IMR-90 (cell line): ENCODE measurements at places on chromosomes 16 and 17. TPM values are rescaled to one million over a fixed set of nuclear protein-coding genes. Genes with fewer than 3 reads are reported as not detected.

GRCh38 chr17:65324611-65325342, 187.6 kb downstream of the RGS9 start:
- no peak overlapping the region for H3K4me3 ChIP-seq
- H3K27ac ChIP-seq = no peak overlapping the region
- no peaks in the 10 kb centered on the region for H3K4me1 ChIP-seq

OTOP2 gene
- polyA plus RNA-seq = not detected in 2 replicates

DNA sequence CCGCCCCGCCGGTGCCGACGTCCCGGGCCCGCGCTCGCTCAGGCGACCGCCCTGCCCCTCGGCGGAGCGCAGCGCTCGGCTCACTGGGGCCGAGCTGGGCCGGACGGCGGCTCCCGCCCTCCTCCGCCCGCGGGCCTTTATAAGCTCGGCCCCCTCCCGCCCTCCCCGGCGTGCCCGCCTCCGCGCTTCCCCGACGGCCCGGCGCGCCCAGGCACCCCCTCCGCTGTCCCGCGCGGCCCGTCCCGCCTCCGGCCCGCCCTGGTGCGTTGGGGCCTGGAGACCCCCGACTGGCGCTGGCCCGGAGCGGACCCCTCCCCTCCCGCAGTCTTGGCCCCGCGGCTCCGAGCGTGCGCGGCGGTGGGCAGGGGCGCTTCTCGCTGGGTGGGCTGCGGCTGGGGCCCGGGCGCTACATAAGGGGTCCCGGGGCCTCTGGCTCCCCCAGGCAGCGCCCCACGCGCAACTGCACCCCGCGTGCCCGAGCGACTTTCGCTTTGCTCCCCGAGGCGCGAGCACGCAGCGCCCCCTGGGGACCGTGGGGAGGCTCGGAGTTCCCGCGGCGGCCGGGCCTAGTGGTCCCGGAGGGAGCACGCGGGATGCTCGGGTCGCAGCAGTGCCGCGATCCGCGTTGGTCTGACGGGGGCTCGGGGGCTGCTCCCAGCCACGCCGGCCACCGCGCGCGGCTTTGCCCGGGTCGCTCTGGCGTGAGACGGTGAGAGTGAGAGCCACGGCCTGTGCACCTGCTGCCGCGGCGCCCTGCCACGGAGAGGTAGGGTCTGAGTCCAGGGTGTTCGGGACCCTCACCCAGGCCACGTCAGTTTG, at the start of gene PIEZO1:
Gene PIEZO1 (minus strand): TSS at position 115 of the 819 bp plus-strand sequence. CDS start 256 bp downstream, outside the sequence.
- peak within 1 kb of the TSS; percentile 82 for H3K27ac ChIP-seq
- peak within 1 kb of the TSS; percentile 92 for H3K4me3 ChIP-seq
- H3K27me3 ChIP-seq = no peaks in the 10 kb centered on the region
- H3K36me3 ChIP-seq = no peaks in the 10 kb centered on the region

GRCh38 chr16:30185683-30186421, 2.5 kb downstream of the CORO1A start:
- no peak overlapping the region for H3K4me3 ChIP-seq
- H3K27me3 ChIP-seq = no peaks in the 10 kb centered on the region
- DNase-seq = no peak

CEP20 gene
- 19.8 and 28.8 TPM in 2 replicates for polyA plus RNA-seq

BCO1 gene
- not detected in 2 replicates for polyA plus RNA-seq

DNA sequence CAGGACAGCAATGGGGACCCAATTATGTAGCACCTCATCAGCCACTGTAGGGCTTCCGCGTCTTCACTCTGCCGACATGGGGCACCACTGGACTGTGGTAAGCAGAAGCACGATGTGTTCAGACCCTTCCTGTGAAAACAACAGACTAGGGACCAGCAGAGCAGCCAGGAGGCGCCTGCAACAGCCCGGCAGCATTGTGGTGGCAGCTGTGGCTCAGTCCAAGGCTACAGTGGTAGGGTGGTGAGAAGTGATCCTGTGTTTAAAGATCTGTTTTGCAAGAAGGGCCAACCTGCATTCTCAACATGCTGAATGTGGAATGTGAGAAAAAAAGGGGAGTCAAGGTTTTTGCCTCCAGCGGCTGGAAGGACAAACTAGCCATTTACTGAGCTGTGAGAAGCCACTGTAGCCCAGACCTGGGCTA, 80.8 kb downstream of the GAS7 start:
- H3K27ac ChIP-seq = no peak overlapping the region
- H3K36me3 ChIP-seq = no peaks in the 10 kb centered on the region
- H3K4me1 ChIP-seq = peaks cover 32% of the 10 kb centered on the region
- H3K27me3 ChIP-seq = no peaks in the 10 kb centered on the region
- peak; percentile 26 for DNase-seq

DNA sequence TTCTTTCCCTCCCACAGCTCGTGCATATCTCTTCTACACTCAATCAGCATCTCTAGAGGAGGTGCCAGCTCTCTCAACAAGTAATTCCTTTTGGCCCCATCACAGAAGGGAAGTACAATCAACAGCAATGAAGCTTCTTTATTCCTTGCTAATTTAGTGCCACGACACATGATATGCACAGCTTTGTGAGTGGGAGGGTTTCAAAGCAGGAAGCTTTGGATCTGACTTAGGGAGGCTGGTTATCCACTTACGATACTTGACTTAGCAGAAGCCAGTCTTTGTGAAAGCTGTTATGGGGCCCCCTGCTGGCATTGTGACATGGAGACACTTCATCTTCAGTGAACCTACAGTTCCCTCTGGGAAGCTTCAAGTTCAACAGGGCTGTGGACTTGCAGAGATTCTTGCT, 81.0 kb downstream of the TMEM100 start:
- DNase-seq = peak; percentile 63
- no peaks in the 10 kb centered on the region for H3K4me1 ChIP-seq
- H3K27me3 ChIP-seq = peaks cover 4% of the 10 kb centered on the region
- H3K4me3 ChIP-seq = no peak overlapping the region
- H3K27ac ChIP-seq = no peak overlapping the region

- H3K36me3 ChIP-seq = no peaks in the 10 kb centered on the region
- H3K27me3 ChIP-seq = peaks cover 4% of the 10 kb centered on the region
- H3K4me3 ChIP-seq = no peak overlapping the region
- no peak overlapping the region for H3K27ac ChIP-seq
Observed at GRCh38 chr16:68834550-68834949, 8.8 kb upstream of the TANGO6 start.

GRCh38 chr17:7294614-7295153, at the start of gene YBX2:
TSS of gene YBX2 (minus strand) at chr17:7294639. CDS start at chr17:7294500, 139 bp downstream.
- no peak within 1 kb of the TSS for H3K27ac ChIP-seq
- DNase-seq = peak; percentile 7
- peaks cover 3% of the 10 kb centered on the region for H3K4me1 ChIP-seq
- H3K36me3 ChIP-seq = no peaks in the 10 kb centered on the region
- peaks cover 55% of the 10 kb centered on the region for H3K27me3 ChIP-seq
- H3K4me3 ChIP-seq = peak within 1 kb of the TSS; percentile 31

- peak; percentile 56 for DNase-seq
- H3K27ac ChIP-seq = no peak overlapping the region
- no peaks in the 10 kb centered on the region; the same call in 1 of the 2 replicates for H3K4me1 ChIP-seq
- H3K27me3 ChIP-seq = peaks cover 8% of the 10 kb centered on the region; the same call in 1 of the 2 replicates
- H3K36me3 ChIP-seq = no peaks in the 10 kb centered on the region
Observed at GRCh38 chr16:88907768-88908167, 41.3 kb upstream of the PABPN1L start.

- H3K27me3 ChIP-seq = no peaks in the 10 kb centered on the region
- no peaks in the 10 kb centered on the region for H3K4me1 ChIP-seq
- peaks cover 15% of the 10 kb centered on the region for H3K36me3 ChIP-seq
- H3K27ac ChIP-seq = no peak overlapping the region
- H3K4me3 ChIP-seq = no peak overlapping the region
- DNase-seq = no peak
Observed at GRCh38 chr16:47426806-47427205, 34.1 kb downstream of the ITFG1 start.

SP6 gene
- 0.31 and 0.32 TPM in 2 replicates for polyA plus RNA-seq

DNA sequence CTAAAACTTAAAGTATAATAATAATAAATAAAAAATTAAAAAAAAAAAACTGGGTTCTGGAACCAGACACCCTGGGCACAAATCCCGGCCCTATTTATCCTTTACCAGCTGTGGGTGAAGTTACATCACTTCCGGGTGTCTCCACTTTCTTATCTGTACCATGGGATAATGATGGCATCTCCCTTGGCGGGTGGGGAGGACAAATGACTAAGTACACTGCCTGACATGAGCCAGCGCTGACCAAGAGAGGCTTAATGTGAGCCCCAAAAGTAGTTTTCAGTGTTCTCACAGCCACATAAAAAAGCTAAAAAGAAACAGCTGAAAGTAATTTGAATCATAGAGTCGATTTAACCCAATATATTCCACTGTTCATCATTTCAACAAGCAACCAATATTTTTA, 424.9 kb downstream of the SOX9 start:
- H3K27ac ChIP-seq = no peak overlapping the region
- no peak overlapping the region for H3K4me3 ChIP-seq
- no peaks in the 10 kb centered on the region for H3K36me3 ChIP-seq
- H3K4me1 ChIP-seq = no peaks in the 10 kb centered on the region
- DNase-seq = no peak

EFCAB5 gene
- 0.14 TPM in 1 of 2 replicates, not detected in the other for polyA plus RNA-seq

DNA sequence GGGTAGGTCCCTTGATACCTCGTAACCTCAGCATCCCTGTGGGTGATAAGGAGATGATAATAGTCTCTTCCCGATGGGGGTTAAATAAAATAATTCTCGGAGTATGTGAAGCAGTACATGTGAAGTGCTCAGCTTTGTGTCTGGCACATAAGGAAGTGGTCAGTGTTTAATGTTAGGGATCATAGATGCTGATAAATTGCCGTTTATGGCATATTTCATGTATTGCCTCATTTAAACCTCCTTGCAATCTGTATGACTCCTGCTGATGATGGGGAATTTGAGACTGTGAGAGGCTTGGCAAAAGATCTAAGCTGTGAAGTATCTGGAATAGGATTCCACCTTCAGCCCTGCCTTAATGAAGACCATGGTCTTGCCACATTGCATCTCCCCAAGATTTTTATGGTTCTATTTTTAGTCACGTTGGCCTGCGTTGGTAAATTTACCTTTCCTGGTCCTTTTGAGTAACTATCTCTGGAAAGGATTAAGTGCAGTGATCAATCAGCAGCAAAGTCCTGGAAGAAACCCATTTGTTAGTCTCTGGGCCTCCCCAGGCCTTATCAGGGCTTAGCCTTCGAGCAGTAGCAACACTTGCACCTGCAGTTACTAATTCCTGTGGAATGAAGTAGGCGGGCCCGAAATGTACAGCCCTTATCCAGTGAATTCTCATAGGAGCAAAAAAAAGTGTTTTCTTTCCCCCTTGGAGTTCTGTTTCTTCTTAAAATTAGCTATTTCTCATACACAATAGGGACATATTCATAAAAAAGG, 144.9 kb downstream of the WWOX start:
- H3K36me3 ChIP-seq = no peaks in the 10 kb centered on the region
- no peaks in the 10 kb centered on the region for H3K27me3 ChIP-seq
- DNase-seq = no peak

CNTNAP4 gene
- not detected in 2 replicates for polyA plus RNA-seq

UTS2R gene
- not detected in 2 replicates for polyA plus RNA-seq

GRCh38 chr16:11684231-11685025, 16.2 kb downstream of the SNN start:
- peaks cover 33% of the 10 kb centered on the region for H3K36me3 ChIP-seq
- H3K4me3 ChIP-seq = no peak overlapping the region
- DNase-seq = no peak
- no peak overlapping the region for H3K27ac ChIP-seq
- peaks cover 19% of the 10 kb centered on the region for H3K4me1 ChIP-seq

DNA sequence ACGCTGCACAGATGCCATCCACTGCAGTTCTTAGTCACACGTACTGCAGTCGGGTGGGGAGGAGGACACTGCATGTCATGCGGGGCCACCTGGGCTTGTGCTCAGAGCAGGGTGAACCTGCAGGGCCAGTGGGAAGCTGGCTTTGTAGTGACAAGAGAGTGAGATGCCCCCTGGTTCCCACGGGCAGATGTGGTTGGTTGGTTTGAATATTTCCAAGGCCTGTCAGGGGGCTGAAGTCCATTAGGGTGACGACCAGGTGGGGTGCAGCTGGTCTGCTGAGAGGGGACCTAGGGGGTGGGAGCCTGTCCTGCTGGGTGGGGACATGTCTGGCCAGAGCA, 14.3 kb downstream of the ZNF213 start:
- no peak overlapping the region for H3K4me3 ChIP-seq
- H3K27me3 ChIP-seq = no peaks in the 10 kb centered on the region

- H3K4me1 ChIP-seq = no peaks in the 10 kb centered on the region
- H3K27me3 ChIP-seq = no peaks in the 10 kb centered on the region
- DNase-seq = no peak
- H3K36me3 ChIP-seq = no peaks in the 10 kb centered on the region
Observed at GRCh38 chr17:8884336-8884990, 17.0 kb upstream of the PIK3R6 start.

DNA sequence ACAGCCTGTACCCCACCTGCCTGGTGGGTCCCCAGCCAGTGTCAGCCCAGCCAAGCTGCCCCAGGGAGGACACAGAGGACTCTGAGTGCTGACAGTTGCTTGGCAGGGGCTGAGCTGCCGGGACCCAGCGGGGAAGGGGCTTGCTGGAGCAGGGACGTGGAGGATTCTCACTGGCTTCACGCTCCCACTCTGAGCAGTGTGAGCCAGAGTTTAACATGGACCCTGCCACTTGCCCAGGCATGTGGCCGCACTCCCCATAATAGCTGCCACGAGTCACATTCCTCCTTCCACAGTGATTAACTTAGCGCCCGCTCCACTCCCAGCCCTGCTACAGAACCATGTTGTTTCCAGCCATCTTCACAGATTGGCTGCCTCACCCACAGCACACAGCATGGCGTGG, 31.2 kb downstream of the SREBF1 start:
- H3K36me3 ChIP-seq = peaks cover 56% of the 10 kb centered on the region
- DNase-seq = no peak
- H3K4me3 ChIP-seq = no peak overlapping the region
- no peak overlapping the region for H3K27ac ChIP-seq

- no peaks in the 10 kb centered on the region for H3K36me3 ChIP-seq
- H3K27ac ChIP-seq = no peak overlapping the region
- H3K4me3 ChIP-seq = no peak overlapping the region
- no peak for DNase-seq
- no peaks in the 10 kb centered on the region for H3K27me3 ChIP-seq
- H3K4me1 ChIP-seq = peaks cover 7% of the 10 kb centered on the region
Observed at GRCh38 chr17:79956853-79957252, 78.8 kb downstream of the TBC1D16 start.

OTOA gene
- polyA plus RNA-seq = 0.02 TPM in 1 of 2 replicates, not detected in the other

C17orf113 gene
- 0.03 and 0.07 TPM in 2 replicates for polyA plus RNA-seq

- no peak overlapping the region for H3K27ac ChIP-seq
- no peak overlapping the region for H3K4me3 ChIP-seq
- H3K4me1 ChIP-seq = peaks cover 22% of the 10 kb centered on the region
- peak; percentile 79 for DNase-seq
- no peaks in the 10 kb centered on the region for H3K36me3 ChIP-seq
Observed at GRCh38 chr16:53773150-53773846, 69.3 kb downstream of the FTO start.

DNA sequence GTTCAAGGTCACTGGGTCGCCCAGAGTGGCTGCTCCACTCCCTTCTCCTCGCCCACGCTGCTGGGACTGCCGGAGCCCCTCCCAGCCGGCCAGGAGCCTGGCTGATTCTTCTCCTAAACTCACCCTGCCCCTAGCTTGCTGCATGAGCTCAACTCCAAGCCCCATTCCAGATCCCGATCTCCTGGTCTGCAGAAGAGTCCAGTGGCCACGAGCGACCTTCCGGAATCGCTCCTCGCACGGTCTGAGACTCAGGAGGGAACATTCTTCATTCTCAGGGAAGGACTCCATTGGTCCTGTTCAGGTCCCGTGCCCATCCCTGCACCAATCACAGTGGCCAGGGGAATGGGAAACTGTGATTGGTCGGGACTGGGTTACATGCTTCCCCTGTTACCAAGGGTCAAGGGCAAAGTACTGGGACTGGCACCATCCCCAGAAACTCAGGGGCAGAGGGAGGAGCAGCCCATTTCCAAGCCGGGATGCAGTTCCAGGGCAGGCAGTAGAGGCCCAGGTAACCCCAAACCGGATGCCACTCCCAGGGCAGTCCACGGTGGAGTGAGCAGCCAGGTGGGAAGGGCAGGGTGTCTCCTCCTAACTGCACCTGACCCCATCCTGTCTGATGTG, 24.5 kb upstream of the CIBAR2 start:
- H3K4me3 ChIP-seq = no peak overlapping the region
- peaks cover 17% of the 10 kb centered on the region for H3K4me1 ChIP-seq
- no peaks in the 10 kb centered on the region for H3K27me3 ChIP-seq
- no peaks in the 10 kb centered on the region for H3K36me3 ChIP-seq
- no peak overlapping the region for H3K27ac ChIP-seq
- no peak for DNase-seq
